ELR (cell line): ENCODE measurements at places on chromosomes 12 and 14.
A peak's percentile ranks its signal among the peaks of the same experiment; 100 is the strongest.

- no peak for DNase-seq
Measured at GRCh38 chr14:73289729-73290128, 52.4 kb downstream of the PAPLN start.

DNA sequence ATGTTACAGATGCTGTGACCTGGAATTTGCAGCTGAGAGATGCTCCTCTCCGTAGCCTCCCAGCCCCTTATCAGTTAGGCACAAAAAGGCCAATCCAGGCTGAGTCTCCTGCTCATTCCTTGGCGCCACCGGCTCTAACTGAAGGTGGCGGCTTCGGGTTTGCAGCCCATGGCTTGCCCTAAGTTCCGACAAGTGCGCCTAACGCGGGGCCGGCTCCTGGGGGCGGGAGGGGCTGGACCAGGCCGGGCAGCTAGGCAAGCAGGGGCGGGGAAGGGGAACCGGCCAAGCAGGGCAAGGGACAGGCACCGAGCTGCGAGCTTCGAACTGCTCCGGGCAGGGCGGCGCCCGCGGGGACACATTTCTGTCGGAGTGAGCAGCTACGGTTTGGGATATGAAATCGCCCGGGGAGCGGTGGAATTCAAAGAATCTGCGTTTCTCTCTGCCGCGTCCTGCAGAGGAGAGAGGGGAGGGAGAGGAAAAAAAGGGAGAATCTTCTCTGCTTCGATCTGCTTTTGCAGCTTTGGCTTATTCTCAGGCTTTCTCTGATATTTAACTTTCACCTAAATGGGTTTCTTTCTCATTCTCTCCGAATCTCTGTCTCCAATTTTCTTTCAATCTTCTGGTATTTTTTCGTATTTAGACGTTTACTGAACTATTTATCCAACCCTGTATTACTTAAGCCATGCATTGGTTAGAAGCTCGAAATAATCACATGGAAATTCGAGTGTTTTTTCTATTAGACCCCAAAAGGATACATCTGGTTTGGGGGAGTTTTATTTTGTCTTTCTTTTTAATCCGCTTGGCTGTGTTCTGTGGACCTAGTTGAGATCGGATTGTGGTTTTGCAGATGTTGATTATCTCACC, 1.6 kb upstream of the HOXC12 start:
- DNase-seq: no peak

GRCh38 chr14:79101388-79101787, 931.2 kb downstream of the NRXN3 start:
- DNase-seq: no peak

GRCh38 chr12:54431911-54432814, 13.1 kb upstream of the ITGA5 start:
- DNase-seq: peak; percentile 57

- DNase-seq: no peak
Measured at GRCh38 chr12:131120831-131121271, 167.1 kb downstream of the ADGRD1 start.

DNA sequence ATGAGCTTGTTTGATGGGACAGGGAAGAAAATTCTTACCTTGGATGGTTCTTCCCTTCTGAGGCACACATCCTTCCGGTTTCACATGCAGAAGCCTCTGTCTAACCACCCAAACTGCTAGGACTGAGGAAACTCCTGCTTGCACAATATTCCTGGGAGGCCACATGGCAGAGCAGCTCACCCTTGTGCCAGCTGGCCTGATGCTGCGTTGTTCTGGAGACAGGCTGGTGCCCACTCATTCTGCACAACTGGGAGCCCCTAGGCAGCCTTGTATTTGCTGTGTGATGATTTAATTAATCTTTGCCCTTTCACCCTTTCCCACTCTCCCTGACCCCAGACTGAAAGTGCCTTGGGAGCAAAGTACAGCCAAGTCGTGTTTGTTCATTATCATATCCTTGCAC, 130.8 kb downstream of the RTN1 start:
- no peak for DNase-seq

- DNase-seq: no peak
Measured at GRCh38 chr14:90446405-90446804, 49.6 kb downstream of the CALM1 start.

GRCh38 chr12:123897221-123897620, 75.4 kb downstream of the CCDC92 start:
- peak; percentile 82 for DNase-seq

GRCh38 chr12:55001198-55001868, 16.8 kb upstream of the TESPA1 start:
- no peak for DNase-seq

DNA sequence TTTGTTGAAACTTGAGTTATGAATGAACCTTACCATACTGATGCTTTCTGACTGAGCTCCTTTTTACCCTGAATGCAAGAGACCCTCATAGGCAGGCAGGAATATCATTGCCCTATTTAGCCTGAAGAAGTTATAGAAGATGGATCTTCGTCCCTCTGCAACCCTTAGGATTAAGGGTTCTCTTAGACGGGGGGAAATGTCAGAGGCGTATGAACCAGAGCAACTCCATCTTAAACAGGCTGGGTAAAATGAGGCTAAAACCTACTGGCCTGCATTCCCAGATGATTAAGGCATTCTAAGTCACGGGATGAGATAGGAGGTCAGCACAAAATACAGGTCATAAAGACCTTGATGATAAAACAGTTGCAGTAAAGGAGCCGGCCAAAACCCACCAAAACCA, 7.5 kb downstream of the ATF1 start:
- no peak for DNase-seq

DNA sequence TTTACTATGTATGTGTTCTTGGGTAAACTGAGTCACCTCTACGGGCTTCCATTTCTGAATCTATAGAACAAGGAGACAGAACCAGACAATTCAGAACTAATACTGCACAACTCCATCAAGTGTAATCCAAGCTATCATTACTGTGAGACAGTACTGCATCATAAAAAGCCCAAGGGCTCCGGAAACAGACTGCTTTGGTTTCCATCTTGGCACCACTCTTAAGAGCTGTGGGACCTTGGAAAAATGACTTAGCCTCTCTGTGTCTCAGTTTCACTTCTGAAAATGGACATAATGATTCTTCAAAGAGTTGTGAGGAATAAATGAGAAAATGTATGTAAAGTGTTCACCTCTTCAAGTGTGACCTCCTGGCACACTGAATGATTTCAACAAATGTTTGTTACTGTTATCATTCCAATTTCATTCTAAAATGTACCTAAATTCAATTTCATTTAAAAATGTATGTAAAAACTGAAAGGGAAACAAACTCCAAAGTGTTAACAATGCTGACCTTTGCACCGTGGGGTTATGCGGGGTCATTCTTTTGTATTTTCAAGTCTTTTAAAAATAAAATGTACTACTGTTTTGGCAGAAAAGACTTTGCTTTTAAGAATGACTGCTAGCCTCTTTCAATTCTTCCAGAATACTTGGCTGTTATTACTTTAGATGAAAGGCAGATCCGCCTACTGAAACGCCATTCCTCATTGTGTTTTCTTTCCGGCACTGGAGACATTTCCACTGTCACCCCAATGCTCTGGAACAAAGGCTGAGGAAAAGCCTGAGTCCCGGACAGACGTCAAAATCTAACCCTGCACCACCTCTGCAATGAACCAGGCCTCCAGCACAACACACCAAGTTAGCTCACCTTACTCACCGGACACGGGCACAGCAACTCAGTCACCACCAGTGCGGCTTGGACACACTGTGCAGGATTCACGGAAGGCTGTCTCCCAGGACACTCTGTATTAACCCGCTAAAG, 62.8 kb downstream of the TMCC3 start:
- no peak for DNase-seq

DNA sequence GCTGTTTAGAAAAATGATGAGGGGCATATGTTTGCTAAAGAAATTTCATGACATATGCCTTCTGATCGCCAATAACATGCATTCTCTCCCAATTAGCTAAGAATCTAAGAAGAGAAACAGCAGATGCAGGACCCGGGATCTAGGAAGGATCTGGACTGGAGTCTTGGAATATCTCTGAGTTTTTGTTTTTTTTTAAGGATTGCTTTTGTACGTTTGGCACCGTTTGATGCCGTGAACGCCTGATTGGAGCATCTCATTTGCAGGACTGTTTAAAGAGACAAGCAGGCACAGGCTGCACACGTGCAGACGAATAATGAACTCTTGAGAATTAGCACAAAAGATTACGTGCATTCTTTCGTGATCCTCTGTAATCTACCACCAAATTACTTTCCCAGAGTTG, 13.6 kb downstream of the EML1 start:
- DNase-seq: no peak

GRCh38 chr12:46360908-46361666, 11.5 kb downstream of the SLC38A2 start:
- DNase-seq: no peak

GRCh38 chr12:6778574-6779550, 6.5 kb downstream of the LAG3 start:
- DNase-seq: peak; percentile 95

GRCh38 chr12:14845350-14845750, 2.0 kb upstream of the ART4 start:
- peak; percentile 75 for DNase-seq

GRCh38 chr14:104135121-104135903, 3.1 kb upstream of the KIF26A start:
- DNase-seq: peak; percentile 24

DNA sequence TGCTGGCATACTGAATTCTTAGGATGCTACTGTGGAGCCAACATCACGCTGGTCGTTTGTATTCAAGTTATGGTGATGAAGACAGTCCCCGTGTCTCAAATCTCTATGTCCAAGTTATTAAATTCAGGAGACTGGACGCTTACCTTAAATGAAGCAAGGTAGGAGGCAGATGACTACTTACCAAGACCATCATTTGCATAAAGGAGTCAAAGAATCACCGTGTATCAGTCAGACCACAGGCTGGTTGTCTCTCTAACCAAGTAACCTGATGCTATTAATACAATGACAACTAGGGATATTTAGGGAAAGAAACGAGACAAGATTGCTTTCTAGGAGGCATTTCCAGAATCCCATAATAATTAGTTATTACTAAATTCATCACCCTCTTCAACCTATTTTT, 78.1 kb upstream of the FRMD6 start:
- DNase-seq: no peak

DNA sequence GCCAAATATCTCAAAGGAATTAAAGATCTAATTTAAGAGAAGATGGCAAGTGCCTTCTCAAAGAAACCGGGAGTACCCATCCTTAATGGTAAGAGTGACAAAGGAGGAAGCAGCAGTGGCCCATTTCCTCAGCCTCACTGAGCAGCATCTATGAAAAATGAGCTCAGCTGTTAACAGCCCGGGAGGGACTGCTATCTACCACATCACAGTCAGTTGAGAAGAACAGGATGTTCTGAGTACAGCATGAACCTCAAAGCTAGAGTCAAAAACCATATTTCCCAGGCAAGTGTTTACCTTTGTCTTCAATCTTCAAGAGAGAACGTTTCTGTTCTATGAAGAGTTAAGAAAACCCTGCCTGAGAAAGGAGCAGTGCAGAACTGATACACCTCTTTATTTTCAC, 115.0 kb downstream of the BTG1 start:
- no peak for DNase-seq

DNA sequence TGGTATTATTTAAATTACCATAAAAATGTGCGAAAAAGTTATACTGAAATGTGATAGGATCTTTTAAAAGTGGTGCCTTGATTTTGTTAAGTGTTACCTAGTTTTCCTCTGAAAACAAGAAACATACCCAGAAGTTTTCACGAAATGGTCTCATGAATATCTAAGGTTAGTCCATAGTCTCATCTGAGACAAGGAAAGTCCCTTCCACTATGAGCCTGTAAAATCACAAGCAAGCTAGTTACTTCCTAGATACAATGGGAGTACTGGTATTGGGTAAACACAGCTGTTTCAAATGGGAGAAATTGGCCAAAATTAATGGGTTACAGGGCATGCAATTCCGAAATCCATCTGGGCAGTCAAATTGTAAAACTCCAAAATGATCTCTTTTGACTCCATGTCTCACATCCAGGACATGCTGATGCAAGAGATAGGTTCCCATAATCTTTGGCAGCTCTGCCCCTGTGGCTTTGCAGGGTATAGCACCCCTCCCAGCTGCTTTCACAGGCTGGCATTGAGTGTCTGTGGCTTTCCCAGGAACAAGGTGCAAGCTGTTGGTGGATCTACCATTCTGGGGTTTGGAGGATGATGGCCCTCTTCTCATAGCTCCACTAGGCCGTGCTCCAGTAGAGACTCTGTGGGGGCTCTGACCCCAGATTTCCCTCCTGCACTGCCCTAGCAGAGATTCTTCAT, 271.4 kb downstream of the NAV3 start:
- peak; percentile 18 for DNase-seq

GRCh38 chr14:99168330-99168729, 103.7 kb downstream of the BCL11B start:
- no peak for DNase-seq

DNA sequence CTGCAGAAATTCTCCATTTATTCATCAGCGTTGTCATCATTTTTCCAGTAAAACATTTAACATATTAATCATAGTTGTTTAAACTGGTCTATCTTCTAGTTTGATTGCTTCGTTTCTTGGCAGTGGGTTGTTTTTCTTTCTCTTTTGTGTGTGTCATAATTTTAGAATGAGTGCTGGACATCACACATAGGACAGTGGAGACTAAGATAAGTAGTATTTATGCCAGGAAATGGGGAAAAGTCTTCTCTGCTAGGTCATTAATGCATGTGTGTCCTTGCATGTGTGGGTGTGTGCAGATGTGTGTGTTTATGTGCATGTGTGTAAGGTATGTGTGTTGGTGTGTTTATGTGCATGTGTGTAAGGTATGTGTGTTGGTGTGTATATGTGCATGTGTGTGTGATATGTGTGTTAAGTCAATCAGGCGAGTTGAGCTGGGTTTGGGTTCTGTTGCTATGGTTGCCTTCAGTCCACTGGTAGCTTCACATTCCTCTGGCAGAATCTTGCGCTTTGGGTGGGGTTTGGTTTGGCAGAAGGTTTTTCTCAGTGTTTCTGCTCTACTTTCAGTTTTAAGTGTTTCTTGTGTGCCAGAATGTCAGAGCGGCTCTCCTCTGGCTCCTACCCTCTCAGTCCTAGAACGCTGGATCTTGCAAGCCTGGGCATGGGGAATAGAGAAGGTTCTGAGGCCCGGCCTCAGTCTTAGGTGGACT, 7.8 kb upstream of the ADGRD1 start:
- no peak for DNase-seq

- no peak for DNase-seq
Measured at GRCh38 chr14:49970474-49971147, 77.7 kb downstream of the ARF6 start.

DNA sequence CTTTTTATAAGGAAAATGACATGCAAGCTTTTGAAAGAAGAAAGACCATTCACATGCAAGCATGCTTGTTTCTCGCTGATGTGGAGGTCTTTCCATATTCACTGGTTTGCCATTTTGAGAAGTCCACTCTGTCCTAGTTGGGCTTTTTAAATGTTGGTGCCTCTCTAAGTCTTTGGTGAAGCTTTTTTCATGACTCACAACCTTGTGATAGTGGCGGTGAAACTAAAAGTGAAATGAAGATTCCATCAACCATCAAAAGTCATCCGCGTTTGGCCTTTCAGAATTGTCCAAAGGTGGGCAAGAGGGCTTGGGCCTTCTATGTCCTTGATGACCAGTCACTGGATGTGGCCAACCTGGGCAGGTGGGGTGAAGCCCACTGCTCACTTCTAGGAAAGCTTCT, 4.3 kb downstream of the LRRC74A start:
- DNase-seq: no peak

- DNase-seq: no peak
Measured at GRCh38 chr12:52205612-52206303, 13.9 kb upstream of the KRT80 start.

GRCh38 chr12:47744005-47744651, 14.6 kb downstream of the RAPGEF3 start:
- no peak for DNase-seq
